ENCODE measurements at places on chromosomes 16 and 17.

DNA sequence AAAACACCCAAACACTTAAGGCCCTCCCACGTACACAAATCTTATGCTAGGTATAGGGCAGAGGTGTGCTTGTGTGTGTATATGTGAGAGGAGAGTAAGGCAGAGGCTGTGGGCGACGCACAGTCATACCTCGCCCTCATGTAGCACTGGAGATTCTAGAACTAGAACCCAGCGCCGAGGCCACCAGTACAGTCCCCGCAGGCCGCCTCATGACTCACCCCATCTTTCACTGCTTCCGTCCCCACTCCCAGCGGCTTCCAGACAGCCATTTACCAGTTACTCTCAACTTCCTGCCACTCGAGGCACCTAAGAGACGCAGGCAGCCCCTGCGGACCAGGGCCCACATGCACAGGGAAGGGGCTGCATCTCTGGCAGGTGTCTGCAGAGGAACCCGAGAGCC is 23.2 kb upstream of the CYTH1 start:
- DNase-seq, result no peak

GRCh38 chr17:10827898-10828552 is 9.9 kb downstream of the PIRT start:
- DNase-seq, result no peak

- no peak for DNase-seq
These were observed 220.2 kb upstream of the TOM1L1 start for GRCh38 chr17:54680410-54680809.

DNA sequence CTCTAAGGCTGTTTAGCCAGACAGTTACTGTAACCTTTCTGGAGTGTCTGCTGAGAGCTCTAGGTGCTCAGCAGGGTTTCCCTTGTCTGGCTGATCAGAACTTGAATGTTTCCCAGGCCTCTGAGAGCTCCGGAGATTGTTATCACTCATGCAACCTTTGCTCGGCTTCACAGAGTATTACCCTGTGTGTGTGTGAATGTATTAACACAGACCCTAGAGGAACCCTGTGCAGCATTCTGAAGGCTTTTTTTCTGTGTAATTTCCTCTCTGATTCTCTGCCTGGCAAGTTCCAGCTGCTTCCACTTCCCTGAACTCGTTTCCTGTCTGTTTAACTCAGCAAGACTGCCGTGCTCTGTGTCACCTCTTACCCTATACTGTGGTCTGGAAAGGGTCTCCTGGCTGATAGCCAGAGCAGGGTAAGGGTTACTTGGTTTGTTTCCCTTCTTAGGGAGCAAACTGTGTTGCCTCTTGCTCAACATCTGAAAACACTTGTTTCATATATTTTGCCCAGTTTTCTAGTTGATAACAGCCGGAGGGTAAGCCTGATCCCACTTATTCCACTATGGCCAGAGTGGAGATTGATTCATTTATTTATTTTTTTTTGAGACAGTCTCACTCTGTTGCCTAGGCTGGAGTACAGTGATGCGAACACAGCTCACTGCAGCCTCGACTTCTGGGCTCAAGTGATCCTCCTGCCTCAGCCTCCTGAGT is 21.7 kb downstream of the PRMT7 start:
- DNase-seq, result peak; percentile 60

DNA sequence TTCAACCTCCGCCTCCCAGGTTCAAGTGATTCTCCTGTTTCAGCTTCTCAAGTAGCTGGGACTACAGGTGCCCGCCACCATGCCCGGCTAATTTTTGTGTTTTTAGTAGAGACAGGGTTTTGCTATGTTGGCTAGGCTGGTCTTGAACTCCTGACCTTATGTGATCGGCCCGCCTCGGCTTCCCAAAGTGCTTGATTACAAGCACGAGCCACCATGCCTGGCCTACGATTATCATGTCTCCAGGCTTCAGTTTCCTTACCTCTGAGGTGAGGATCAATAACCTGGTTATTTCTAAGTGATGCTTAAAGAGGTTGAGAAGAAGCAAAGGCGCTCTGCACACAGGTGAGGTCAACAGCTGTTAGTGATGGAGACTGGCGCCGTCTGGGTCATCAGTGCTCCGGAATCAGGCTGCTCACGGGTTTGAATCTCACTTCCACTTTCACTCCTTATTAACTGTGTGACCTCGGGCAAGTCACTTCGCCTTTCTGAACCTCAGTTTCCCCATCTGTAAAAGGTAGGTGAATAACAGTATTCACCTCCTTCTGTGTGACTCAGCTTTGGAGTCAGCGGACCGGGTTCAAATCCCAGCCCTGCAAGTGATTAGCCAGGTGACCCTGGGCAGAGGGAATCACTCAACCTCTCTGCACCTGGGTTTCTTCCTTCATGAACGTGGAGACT is 745 bp upstream of the ABCC1 start:
- DNase-seq, result no peak

- peak; percentile 15 for DNase-seq
These were observed 72.0 kb downstream of the FTO start for GRCh38 chr16:53775821-53776431.
